Activated T-cell treated with anti-CD3 and anti-CD28 coated beads for 48 hours (primary cell): ENCODE measurements at places on chromosomes 16 and 17.

GRCh38 chr16:1895068-1895467 is 23.1 kb upstream of the MEIOB start:
- DNase-seq: no peak

- DNase-seq: no peak
Measured at GRCh38 chr17:69425978-69426377, 11.5 kb downstream of the MAP2K6 start.

DNA sequence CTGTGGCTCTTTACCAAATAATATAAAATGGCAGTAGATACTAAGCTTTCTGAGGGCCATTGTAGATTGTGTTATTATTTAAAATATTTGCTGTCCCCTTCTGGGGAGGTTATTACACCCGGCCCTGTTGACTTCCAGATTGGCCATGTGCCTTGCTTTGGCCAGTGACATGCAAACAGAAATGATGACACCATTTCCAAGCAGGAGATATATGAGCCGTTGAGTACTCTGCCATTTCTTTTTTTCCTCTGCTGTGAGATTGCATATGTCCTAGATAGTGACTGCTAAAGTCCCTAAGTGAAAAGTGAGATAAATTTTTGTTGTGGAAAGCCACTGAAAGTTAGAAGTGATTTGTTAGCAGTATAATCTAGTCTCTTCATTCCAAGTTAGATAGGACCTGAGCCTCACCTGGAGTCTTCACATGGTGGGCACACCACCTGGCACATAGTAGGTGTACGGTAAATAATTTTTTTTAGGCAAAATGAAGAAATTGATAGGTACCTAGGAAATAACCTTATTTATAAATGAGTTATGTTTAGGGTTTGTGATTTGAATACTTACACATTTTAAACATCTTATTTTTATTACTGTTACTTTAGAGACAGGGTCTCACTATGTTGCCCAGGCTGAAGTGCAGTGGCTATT is 204.0 kb upstream of the CACNG5 start:
- DNase-seq: no peak

GRCh38 chr17:28969706-28970393 is 18.5 kb upstream of the PHF12 start:
- no peak for DNase-seq

GRCh38 chr17:50214976-50215760 is 13.7 kb upstream of the COL1A1 start:
- DNase-seq: no peak

- DNase-seq: no peak
Measured at GRCh38 chr17:75645889-75646637, 12.8 kb downstream of the SMIM5 start.

DNA sequence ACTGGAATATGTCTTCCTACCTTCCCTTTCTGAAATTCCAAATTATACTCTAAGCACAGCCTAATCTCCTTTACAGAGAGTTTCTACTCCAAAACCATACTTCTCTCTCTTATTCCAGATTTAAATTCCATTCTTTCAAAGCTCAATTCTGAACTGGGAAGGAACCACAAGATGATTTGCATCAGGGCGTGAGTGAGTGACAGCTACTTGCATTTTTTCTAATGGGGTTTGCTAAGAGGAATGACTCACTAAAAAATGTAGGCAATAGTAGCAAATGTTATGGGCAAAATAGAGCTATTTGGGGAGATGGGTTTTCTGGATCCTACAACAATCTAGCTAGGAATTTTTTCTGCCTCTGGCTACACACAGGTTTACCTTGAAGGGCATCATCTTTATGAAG is 244.6 kb upstream of the PSMD7 start:
- DNase-seq: no peak

DNA sequence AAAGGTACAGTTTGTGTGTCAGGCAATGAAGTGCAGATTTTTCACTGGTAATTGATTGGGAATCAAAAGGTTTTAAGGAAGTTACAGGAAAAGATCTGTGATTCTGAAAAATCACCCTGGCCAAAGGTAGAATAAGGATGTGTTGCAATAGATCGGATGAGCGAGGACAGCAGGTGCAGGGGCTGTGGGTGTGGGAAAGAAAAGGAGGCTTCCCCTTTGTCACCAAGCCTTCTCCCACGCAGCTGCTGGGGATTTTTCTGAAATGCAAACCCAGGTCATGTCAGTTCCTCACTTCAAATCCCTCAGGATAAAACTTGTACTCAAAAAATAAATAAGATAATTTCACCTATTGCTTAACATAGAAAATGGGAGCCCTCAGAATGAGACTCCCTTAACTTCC is 47.9 kb upstream of the ARHGAP17 start:
- DNase-seq: no peak

GRCh38 chr17:50133028-50133768 is 3.2 kb upstream of the SAMD14 start:
- no peak for DNase-seq
